T-helper 2 cell treated with Interferon-gamma antibody and Interleukin-4, amounts not matched to agents 5 μg/mL and 100 μg/mL, for 36 hours (primary cell): ENCODE measurements at places on chromosomes 11 and 22.
A peak's percentile ranks its signal among the peaks of the same experiment; 100 is the strongest.

DNA sequence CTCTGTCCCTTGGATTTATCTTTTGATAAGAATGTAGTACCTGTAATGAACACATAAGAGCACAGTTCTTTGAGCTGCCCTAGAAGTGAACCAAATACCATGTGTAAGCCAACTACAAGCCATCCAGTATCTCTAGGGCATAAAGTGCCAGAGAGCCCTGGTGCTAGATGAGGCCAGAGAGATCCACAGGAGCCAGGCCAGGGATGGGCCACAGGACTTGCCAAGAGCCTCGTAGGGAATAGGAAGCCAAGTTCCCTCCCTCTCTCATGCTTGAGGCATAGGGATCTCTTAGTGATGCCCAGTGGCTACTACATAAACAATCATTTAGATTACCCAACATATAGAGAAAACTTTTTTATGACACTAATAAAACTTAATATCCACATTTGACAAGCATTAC, 64.8 kb upstream of the FAR1 start:
- no peak for DNase-seq

DNA sequence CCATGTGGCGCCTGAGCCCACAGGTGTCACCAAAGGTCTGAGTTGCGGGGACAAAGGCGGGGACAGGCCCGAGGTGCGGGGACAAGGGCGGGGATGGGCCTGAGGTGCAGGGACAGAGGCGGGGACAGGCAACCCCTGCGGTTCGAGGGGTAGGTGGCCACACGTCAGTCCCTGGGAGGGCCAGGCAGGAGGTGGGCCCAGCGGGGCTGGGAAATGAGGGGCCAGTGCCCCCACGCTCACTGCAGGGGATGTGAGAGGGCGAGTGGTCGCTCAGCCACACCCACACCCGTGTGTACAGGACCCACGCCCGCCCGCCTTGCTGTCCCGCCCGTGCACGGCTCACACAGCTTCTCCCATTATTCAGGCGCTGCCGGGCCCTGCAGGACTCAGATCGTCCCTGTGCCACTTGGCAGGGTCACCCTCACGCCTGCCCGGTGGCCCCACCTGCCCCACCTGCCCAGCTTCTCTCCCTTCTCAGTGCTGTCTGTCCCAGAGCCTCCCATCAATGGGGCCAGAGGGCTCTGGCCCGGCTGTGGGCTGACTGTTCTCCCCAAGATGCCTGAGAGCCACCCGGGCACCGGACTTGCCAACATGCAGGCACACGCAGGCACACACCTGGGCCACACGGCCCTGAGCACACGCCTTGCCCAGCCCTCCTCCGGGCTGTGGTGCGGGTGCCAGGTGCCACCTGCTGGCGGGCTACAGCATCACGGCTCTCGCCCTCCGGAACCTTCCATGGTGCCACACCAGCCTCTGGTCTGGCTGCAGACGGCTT, 14.2 kb upstream of the MUC6 start:
- peak; percentile 57 for DNase-seq

DNA sequence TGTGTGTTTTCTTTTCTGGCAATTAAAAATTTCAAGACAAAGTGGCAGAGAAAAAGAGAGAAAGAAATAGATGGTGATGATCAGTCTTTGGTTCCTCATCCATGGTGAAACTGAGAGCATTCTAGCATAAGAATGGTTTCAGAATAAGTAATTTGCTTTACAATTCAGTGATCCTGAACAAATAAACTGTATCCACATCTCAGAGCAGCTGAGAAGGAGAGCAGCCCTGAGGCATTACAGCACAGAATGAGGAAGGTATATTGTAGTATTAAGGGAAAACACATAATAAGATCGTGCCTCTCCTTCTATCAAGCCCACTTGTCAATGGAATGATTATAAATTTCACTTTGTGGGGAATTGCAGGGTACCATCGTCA, 17.4 kb downstream of the LUZP2 start:
- DNase-seq: no peak

GRCh38 chr22:30338802-30339201, 12.1 kb upstream of the TBC1D10A start:
- no peak for DNase-seq

GRCh38 chr11:45926001-45926401, 3.5 kb downstream of the LARGE2 start:
- no peak for DNase-seq

DNA sequence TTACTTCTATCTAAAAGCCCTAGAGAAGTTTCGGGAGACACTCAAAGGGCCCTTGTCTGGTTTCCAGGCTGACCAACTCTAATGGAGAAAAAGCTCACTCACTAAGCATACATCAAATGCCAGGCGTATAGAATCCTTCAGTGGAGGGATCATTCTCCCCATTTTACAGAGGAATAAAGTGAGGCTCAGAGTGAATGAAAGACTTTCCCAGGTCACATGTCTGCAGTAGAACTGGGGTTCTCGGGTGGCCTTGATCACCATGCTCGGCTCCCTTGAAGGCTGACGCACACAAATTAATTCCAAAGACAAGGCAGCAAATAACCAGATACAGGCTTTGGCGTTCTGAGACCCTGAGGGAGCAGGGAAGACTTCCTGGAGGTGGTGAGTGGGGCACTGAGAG, 60.0 kb downstream of the THAP12 start:
- no peak for DNase-seq

- no peak for DNase-seq
Observed at GRCh38 chr11:3684129-3684818, 13.1 kb upstream of the CHRNA10 start.

- DNase-seq: no peak
Observed at GRCh38 chr22:39646398-39647063, 76.0 kb downstream of the CACNA1I start.

- no peak for DNase-seq
Observed at GRCh38 chr11:41775296-41775695, 315.8 kb upstream of the LRRC4C start.

- DNase-seq: no peak
Observed at GRCh38 chr22:25077964-25078363, 121.7 kb upstream of the CRYBB3 start.

GRCh38 chr11:102564110-102564509, 33.6 kb upstream of the MMP7 start:
- DNase-seq: no peak

- peak; percentile 95 for DNase-seq
Observed at GRCh38 chr11:4094348-4095291, at the start of gene RRM1. RRM1 (plus strand) TSS chr11:4094799; CDS start chr11:4095013, 214 bp downstream.

GRCh38 chr22:28833276-28833923, 33.0 kb upstream of the XBP1 start:
- DNase-seq: no peak

- DNase-seq: no peak
Observed at GRCh38 chr11:118622376-118623268, 15.2 kb downstream of the PHLDB1 start.

- no peak for DNase-seq
Observed at GRCh38 chr22:47130883-47131631, 368.6 kb downstream of the TBC1D22A start.

DNA sequence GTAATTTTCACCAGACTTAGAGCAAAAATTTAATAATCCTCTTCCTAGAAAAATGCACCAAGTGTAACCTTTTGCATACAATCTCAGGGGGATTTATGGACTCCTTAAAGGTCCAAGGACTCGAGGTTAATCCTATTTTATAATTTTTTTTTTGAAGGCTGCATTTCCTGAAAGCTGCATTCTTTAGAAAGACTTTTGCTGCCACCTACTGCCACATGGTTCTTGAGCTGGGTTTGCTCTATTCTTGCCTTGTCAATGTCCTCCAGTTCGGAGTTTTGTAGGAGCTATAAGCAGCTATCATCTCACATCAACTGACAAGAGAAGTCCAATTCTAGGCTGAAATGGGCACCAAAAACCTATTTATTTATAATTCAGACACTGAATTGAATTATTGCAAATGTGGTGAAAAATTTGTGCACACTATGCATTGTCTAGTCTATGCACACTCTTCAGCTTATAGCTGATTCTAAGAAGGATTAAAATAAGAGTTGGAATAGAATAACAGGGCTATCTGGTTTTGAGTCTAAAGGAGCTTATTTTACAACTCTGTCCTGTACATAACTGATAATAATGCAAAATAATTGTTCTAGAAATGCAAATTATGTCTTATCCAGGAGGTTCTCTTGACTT, 31.3 kb downstream of the TRAF6 start:
- no peak for DNase-seq

DNA sequence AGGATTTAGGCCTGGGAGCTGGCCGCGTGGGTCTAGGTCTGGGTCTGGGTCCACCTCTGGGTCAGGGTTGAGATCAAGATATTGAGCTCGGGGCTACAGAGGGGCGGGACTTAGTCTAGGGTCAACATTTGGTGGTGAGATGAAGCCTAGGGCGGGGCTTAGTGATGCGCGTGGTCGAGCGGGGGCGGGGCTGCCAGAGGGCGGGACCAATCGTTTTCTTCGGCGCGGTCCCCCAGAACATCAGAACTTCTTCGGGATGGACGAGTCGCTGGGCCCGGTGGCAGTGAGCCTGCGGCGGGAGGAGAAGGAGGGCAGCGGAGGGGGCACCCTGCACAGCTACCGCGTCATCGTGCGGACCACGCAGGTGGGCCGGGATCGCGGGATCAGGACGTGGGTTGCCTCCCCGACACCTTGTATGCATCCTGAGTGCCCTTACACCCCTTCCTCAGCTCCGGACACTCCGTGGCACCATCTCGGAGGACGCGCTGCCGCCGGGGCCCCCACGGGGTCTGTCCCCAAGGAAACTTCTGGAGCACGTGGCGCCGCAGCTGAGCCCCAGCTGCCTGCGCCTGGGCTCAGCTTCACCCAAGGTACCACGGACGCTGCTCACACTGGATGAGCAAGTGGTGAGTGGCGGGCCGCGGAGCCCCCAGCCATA, 4.2 kb downstream of the SIPA1 start:
- no peak for DNase-seq

GRCh38 chr11:64916040-64916774, 802 bp downstream of the ATG2A start:
- peak; percentile 39 for DNase-seq

DNA sequence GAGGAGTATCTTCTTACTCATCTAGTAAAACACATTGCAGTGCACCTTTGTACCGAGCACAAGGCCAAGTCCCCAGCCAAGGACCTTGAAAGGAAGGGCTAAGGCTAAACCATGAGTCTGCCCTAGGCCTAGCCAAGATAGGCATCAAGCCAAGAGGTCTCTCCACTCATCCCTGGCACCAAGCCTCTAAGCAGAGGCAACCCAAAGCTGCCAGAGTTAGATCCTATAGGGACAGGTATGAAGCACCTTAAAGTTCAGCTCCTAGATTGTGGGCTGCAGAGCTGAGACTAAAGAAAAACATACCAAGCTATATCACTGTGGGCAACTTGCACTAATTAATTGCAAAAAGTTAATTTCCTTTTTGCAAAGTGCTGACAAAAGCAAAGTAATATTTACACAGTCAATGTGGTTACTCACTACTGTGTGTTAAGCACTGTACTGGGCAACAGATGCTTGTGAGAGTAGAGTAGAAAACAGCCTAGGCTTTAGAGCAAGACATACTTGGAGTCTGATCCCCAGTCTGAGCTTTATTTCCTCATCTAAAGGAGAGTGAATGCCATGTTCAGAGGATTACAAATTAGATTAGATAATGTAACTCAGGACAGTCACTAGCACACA, 7.2 kb downstream of the COA4 start:
- no peak for DNase-seq

GRCh38 chr11:2863276-2863618, 22.3 kb downstream of the CDKN1C start:
- DNase-seq: no peak

DNA sequence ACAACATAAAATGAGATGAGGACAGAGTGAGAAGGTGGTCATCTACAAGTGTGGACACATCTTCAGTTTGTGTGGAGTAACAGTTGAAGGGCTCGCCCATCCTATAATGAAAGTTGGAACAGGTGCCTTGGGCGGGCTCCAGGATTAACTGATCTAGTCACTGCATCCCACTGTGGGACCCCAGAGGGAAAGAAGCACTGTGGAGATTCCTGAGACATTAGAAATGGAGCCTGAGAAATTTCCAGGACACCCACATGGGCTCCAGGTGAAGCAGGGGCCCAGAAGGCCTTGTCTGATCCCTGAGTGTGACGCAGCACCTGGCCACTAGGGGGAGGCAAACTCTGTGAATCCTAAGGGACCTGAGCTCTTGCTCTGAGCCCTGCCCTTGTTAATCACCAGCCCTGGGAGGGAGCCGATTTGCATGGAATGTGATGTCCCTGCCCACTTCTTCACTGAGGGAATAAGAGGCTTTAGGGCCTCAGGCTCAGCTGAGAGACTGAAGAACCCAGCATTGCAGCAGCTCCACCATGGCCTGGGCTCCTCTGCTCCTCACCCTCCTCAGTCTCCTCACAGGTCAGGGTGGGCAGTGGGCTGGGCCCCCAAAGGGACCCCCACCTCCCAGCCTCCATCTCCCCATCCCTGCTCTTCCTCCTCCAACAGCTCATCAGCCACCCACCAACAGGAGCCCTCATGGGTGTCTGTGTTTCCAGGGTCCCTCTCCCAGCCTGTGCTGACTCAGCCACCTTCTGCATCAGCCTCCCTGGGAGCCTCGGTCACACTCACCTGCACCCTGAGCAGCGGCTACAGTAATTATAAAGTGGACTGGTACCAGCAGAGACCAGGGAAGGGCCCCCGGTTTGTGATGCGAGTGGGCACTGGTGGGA, 98.4 kb downstream of the VPREB1 start:
- DNase-seq: peak; percentile 37

GRCh38 chr11:22416462-22416861, 78.3 kb downstream of the SLC17A6 start:
- DNase-seq: no peak

DNA sequence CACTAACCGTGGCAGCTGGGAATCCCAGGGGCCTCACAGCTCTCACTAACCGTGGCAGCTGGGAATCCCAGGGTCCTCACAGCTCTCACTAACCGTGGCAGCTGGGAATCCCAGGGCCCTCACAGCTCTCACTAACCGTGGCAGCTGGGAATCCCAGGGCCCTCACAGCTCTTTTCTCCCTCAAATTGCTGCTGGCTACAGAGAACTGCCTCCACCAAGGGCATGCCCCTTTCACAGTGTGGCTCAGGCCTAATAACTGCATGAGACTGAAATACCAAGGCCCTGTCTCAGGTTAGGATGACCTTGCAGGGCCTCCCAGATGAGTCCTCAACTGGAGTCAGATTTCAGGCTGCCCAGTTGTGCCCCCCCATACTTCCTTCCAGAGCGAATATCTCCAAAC, 35.1 kb upstream of the GGTLC2 start:
- no peak for DNase-seq

DNA sequence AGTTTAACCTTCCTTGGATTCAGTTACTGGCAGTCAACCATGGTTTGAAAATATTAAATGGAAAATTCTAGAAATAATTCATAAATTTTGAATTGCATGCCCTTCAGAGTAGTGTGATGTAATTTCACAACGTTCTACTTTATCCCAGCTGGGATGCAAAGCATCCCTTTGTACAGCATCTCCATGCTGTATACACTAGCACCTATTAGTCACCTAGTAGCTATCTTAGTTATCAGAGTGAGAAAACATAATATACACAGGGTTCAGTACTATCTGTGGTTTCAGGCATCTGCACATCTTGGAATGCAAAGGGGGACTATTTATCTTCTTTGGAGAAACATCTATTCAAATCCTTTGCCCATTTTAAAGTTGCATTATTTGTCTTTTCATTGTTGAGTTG, 30.8 kb downstream of the CBL start:
- no peak for DNase-seq
